ENCODE measurements at places on chromosomes 4 and X.

- no peak for DNase-seq
These were observed 9.2 kb upstream of the ANXA3 start for GRCh38 chr4:78542373-78542772.

GRCh38 chrX:149497626-149498025, 7.5 kb downstream of the IDS start:
- DNase-seq = no peak

GRCh38 chr4:146369446-146369845, 152.3 kb downstream of the SLC10A7 start:
- DNase-seq = no peak

DNA sequence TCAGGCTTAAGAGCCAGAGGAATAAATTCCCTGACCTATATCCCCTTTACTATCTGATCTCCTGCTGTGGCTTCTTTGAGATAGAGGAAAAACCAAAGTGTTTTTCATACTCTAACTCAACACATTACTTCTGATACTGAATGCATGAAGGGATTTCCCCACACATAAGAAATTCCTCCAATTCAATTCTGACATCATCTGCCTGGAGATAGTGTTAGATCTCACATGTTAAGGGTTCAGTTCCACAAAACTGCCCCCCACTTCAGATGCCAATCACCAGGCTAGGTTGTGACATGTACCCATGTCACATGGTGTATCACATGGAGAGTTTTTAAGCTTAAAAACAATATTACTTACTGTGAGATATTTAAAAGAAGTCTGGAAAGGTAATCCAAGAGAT, 46.8 kb downstream of the GSTCD start:
- no peak for DNase-seq
